ENCODE measurements at places on chromosomes 4 and X.

DNA sequence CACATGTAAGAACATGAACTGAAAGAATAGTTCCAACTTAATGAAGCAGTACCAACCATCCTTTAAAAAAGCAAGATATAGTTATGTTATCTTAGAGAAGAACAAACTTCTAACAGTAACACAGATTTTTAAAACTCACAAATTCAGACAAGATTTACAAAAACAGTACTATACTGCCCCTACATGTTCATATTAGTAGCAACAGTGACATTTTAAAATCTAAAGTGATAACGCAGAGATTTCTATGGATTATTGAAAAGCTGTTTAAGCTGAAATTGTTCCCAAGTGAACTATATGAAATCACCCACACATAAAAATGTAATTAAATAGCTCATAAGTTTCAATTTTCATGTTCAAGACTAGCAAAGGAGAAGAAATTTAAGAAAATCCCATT lies 166.0 kb downstream of the FBXW7 start:
- no peak for DNase-seq

GRCh38 chr4:155887847-155888570 lies 15.5 kb upstream of the TDO2 start:
- no peak for DNase-seq

GRCh38 chr4:54945838-54946237 lies 179.6 kb downstream of the KDR start:
- no peak for DNase-seq

DNA sequence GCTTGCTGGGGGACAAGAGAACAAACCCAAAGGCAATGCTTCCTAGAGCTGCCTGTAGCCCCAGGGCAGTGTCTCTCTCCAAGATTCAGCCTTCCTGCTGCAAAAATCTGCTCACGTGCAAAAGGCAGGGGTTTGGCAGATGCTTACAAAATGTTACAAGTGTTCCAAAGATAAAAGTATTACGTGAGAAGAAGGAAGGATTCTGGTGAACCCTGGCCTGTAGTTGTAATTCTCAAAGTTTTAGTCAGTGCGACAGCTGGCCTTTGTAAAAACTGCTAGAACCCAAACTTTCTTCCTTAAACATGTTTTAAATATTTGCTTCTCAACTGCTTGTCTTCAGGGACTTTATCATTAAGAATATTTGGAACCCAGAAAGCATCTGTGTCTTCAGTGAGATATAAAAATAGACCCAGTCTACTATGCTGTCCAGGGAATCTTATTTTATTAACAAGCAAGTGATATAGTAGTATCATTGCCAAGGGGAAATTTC lies 232.3 kb downstream of the FRMPD4 start:
- peak; percentile 58 for DNase-seq

DNA sequence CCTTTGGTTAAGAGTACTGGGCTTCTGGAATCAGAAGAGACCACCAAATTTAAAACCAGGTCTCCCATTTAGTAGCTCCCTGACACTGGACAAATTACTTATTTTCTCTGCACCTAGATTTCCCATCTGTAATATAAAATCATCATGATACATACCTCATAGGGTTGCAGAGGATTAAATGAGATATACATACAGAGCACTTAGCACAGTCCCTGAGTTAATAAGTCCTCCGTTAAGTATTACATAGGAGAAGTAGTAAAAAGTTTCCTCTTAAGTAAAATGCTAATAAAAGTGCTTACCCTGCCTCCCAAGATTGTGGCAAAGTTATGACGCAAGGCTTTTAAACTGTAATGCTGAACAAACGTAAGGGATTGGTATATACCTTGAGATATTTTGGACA lies 539 bp upstream of the CHIC1 start:
- no peak for DNase-seq

GRCh38 chr4:67550451-67550850 lies 5.1 kb upstream of the CENPC start:
- no peak for DNase-seq

DNA sequence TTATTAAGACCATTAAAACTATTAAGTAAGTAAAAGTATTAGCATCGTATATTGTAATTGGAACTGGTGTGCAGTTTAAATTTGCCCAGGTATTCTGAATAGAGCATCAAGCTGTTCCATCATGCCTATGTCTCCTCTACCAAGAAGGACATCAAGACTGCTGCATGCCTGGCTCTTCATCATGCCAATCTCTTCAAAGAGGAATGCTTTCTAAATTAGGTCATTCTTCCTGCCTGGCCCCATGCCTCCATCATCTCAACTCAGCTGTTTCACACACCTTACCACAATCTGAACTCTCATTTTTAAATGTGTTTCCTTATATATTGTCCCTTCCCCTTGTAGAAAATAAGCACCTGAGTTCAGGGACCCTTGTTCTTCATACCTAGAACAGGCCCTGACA lies 270.5 kb upstream of the PPARGC1A start:
- DNase-seq, result no peak

DNA sequence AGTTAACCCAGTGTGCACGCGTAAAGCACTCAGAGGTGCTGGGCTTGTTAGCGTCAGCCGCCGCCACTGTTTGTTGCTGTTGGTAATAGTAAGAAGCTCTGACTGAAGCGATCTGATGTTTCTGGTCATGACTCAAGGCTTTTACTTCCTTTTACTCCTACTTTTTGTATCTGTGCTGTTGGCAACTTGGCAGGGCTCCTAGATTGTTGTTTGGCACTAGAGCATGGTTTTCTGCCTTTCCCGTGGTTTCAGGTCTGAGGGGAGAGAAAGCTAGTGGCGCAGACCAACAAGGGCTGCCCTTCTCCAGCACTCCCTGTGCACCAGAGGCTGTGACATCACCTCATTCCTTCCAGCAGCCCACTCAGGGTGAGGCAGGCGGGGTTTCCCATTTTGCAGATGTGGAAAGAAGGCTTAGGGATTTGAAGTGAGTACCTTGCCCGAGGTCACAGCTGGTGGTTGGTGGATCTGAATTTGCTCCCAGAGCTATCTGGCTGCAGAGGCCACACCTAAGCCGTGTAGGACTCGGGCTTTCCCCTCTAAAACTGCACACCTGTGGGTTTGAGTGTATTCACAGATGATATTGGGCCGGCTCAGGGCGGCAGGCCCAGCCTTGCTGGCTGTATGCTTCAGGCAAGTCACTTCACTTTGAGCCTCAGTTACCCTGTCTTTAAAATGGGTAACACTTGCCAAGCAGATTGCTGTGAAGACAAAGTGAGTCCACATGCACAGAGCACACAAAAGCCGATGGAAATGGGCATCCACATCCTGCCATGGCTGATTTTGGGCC lies 51.2 kb upstream of the TADA2B start:
- no peak for DNase-seq

GRCh38 chr4:38562751-38563198 lies 101.2 kb upstream of the KLF3 start:
- peak; percentile 45 for DNase-seq

- DNase-seq, result no peak
Observed at GRCh38 chr4:114464726-114465272, 133.8 kb upstream of the UGT8 start.

DNA sequence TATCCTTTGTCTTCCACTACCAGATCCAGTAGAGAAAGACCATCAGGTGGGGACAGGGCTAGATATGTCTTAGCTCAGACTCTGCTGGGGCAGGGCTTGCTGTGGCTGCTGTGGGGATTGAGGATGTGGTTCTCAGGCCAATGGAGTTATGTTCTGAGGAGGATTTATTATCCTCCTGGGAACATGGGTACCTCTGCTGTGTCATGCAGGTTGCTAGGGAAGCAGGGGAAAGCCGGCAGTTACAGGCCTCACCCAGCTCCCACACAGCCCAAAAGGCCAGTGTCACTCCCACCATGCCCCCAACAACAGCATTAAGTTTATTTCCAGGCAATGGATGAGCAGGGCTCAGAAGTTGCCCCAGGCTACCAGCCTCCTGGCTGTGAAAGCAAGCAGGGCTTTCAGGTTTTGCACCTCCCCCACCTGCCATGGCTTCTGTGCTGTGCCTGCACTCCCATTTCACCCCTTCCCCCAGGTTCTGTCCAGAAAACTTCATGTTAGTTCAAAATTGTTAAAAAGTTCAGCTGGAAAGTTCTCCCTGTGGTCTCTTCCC lies 879.9 kb downstream of the ARAP2 start:
- DNase-seq, result no peak

GRCh38 chrX:71852182-71852581 lies 58.5 kb upstream of the NHSL2 start:
- no peak for DNase-seq

DNA sequence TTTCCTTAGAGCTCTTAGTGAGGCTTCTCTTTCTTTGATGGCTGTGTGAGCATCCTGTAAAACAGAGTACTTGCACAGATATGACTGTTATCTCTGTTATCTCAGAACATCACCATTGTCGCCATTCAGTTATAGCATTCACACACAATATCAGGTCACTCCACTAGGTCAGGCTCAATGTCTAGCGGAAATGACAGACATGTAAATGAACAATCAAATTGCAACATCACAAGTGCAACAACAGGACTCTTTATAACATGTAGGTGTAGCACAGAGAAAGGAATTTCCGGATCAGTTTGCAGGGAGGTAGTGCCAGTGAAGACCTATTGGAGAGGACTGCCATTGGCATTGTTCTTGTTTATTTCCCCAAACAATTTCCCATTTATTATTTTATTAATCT lies 43.2 kb upstream of the IGSF1 start:
- DNase-seq, result no peak

- no peak for DNase-seq
Observed at GRCh38 chr4:1643971-1644735, 40.0 kb downstream of the FAM53A start.

DNA sequence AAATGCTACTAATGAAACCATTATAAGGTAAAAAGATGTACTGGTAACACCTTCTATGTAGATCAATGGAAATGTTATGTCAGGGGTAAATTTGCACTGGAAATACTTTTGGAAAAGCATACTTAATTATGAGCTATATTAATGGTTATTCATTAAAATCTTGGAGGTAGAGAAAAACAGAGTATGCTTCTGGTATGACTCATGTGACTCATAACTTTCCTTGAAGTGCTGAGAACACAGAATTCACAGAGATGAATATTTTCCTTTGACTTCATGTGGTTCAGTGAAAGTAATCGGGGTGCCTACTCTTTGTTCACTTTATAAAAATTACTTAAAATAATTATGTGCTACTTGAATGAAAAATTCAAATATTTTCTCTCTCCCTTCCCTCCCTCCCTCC lies 254.2 kb downstream of the KCTD8 start:
- DNase-seq, result no peak

- DNase-seq, result no peak
Observed at GRCh38 chrX:45445745-45446412, 245.2 kb upstream of the DIPK2B start.

DNA sequence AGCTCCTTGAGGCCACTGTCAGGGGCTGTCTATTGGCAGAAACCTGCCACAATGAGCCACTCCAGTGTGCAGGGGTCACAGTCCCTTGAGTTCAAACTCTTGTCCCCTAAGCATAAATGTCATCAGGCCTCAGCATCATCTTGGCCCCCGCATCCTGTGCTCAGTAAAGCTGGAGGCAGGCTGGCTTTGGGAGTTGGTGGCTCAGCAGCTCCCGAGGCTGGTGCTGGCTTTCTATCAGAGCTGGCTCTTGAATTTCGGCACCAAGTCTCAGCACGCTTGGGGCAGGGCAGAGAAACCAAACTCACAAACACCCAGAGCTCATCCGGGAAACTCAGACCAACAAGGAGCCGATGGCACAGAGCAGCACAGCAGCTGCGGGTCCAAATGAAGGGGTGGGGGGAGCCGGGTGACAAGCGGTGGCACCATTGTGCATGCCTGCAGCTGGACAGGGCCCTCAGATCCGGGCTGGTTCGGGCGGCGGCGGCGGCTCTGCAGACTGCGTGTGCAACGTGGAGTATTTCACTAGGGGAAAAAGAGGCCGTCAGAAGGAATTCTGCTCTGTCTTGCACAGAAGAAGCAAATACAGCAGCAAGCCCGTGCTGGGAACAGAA lies 75.5 kb downstream of the MTMR1 start:
- DNase-seq, result no peak

- no peak for DNase-seq
Observed at GRCh38 chrX:38896724-38897298, 95.6 kb downstream of the MID1IP1 start.

- DNase-seq, result no peak
Observed at GRCh38 chrX:148517176-148517575, 16.8 kb downstream of the AFF2 start.

GRCh38 chr4:139599594-139600374 lies 43.8 kb upstream of the SETD7 start:
- no peak for DNase-seq

- DNase-seq, result no peak
Observed at GRCh38 chrX:42530027-42530426, 247.9 kb downstream of the PPP1R2C start.

DNA sequence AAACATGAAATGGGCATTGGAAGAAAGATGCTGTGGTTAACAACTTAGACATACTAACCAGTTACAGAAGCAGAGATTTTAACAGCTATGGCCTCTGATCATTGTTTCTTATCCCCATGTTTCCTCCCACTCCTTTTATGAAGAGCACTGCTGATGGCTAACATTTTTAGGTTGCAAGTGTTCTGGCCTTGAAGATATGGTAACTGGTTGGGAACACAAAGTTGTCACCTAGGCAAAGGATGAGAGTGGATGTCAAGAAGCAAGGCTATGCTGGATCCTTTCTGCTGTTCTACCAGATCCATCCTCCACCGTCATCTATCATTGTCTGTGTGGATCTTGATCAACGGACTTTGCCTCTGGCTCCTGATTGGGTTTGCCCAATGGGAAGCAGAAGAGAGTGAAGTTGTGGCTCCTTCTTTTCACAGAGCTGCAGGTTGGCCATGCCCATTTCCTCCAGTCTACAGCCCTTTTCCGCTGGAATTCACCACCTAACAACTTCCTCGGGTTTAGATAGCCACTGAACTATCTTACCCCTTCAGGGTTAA lies 48.9 kb upstream of the SPP1 start:
- no peak for DNase-seq

DNA sequence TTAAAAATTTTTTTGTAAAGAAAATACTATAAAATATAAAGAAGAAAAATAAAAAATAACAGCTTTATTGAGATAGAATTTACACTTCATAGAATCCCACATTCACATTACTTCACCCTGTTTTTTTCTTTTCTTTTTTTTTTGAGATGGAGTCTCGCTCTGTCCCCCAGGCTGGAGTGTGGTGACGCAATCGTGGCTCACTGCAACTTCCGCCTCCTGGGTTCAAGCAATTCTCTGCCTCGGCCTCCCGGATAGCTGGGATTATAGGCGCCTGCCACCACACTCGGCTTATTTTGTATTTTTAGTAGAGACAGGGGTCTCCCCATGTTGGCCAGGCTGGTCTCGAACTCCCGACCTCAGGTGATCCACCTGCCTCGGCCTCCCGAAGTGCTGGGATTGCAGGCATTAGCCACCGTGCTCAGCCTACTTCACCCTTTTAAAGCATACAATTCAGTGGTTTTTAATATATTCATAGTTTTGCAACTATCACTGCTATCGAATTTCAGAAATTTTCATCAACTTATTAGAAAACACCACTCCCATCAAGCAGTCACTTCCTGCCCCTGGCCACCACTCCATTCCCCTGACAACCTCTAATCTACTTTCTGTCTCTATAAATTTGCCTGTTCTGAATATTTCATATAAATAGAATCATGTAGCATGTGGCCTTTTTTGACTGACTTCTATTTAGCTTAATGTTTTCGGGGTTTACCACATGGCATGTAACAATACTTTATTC lies 48.7 kb downstream of the TMEM131L start:
- no peak for DNase-seq

Measured in left lung (tissue), 14 donors.